ENCODE measurements at places on chromosomes 12 and 14. TPM values are rescaled to one million over a fixed set of nuclear protein-coding genes. Genes with fewer than 3 reads are reported as not detected.

GRCh38 chr12:32230613-32230993, 124.0 kb downstream of the BICD1 start:
- H3K4me3 ChIP-seq = no peak overlapping the region
- DNase-seq = no peak
- H3K27me3 ChIP-seq = no peaks in the 10 kb centered on the region
- no peak overlapping the region for H3K27ac ChIP-seq

Gene CLEC1A
- total RNA-seq = not detected

GRCh38 chr14:89651805-89652204, 234.8 kb upstream of the FOXN3 start:
- H3K4me3 ChIP-seq = no peak overlapping the region
- no peak for DNase-seq
- no peaks in the 10 kb centered on the region for H3K27me3 ChIP-seq
- H3K4me1 ChIP-seq = peaks cover 14% of the 10 kb centered on the region
- no peak overlapping the region for H3K27ac ChIP-seq
- H3K36me3 ChIP-seq = peaks cover 5% of the 10 kb centered on the region

DNA sequence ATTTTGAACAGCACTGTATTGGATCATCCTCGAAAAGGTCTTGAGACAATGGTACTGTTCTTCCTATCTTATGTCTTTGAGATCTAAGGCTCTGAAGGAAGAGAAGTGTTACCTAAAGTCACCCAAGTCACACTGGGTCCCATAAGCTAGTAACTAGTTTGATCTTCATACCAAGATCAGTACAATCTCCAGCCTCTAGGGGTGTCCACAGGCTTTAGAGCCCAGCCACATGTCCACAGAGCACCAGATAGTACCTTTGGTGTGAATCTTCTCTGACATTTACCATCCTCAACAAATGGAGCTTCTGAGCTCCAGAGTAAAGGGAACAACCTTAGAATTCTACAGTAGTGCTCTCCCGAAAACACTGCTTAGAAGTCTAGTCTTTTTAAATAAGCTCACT, 78.7 kb downstream of the KSR2 start:
- no peaks in the 10 kb centered on the region for H3K36me3 ChIP-seq
- H3K27me3 ChIP-seq = peaks cover 24% of the 10 kb centered on the region
- no peak overlapping the region for H3K4me3 ChIP-seq
- H3K27ac ChIP-seq = no peak overlapping the region
- no peaks in the 10 kb centered on the region for H3K4me1 ChIP-seq

Gene ABCD2
- total RNA-seq = 3.1 TPM

DNA sequence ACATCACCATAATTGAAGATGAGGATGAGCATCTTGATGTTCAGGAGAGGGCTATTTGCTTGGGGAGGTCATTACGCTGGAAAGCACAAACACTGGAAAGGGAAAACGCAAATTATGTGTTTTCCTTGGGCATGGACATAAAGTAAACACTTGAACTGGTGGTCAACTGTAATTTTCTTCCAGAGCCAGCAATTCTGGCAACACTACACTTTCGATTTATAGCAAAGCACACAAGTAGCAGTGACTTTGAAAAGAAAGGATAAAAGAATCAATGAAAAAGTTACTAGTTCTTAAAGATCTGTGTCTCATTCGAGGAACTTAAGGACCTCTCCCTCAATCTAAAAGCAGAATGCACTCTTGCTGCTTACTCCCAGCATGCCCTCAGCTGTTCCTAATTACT, 2.2 kb downstream of the CLEC14A start:
- H3K4me1 ChIP-seq = peaks cover 10% of the 10 kb centered on the region
- no peak overlapping the region for H3K27ac ChIP-seq
- H3K27me3 ChIP-seq = peaks cover 52% of the 10 kb centered on the region
- H3K36me3 ChIP-seq = no peaks in the 10 kb centered on the region

GRCh38 chr12:24952389-24952788, 3.5 kb upstream of the BCAT1 start:
- DNase-seq = no peak
- H3K4me1 ChIP-seq = peaks cover 34% of the 10 kb centered on the region
- no peak overlapping the region for H3K4me3 ChIP-seq
- H3K27me3 ChIP-seq = peaks cover 41% of the 10 kb centered on the region
- H3K36me3 ChIP-seq = peaks cover 7% of the 10 kb centered on the region

- no peak overlapping the region for H3K4me3 ChIP-seq
- H3K27me3 ChIP-seq = peaks cover 16% of the 10 kb centered on the region
- no peaks in the 10 kb centered on the region for H3K4me1 ChIP-seq
- no peak overlapping the region for H3K27ac ChIP-seq
- no peak for DNase-seq
- no peaks in the 10 kb centered on the region for H3K36me3 ChIP-seq
Observed at GRCh38 chr12:95763809-95764253, 26.7 kb downstream of the NTN4 start.

DNA sequence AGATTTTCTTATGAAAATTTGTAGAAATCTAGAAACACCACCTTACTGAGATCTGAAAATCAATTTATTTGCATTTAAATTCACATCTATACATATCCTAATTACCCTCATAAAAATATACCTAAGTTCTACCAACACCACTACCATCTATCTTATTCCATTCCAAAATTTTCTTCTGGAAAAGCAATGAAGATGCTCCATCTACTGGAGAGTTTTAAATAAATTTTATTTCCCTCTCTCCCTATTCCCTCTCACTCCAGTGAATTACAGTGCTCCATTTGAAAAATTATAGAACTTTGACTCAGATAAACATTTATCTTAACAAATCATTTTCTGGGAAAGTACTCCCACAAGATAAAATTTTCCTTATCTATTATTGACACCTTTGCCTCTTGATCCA, 2.3 kb upstream of the C14orf39 start:
- DNase-seq = no peak
- H3K27me3 ChIP-seq = peaks cover 13% of the 10 kb centered on the region
- no peak overlapping the region for H3K27ac ChIP-seq
- peaks cover 3% of the 10 kb centered on the region for H3K4me1 ChIP-seq

GRCh38 chr12:54879579-54879978, 25.3 kb downstream of the MUCL1 start:
- H3K4me3 ChIP-seq = no peak overlapping the region
- peaks cover 3% of the 10 kb centered on the region for H3K36me3 ChIP-seq
- no peak for DNase-seq
- H3K4me1 ChIP-seq = peaks cover 8% of the 10 kb centered on the region

DNA sequence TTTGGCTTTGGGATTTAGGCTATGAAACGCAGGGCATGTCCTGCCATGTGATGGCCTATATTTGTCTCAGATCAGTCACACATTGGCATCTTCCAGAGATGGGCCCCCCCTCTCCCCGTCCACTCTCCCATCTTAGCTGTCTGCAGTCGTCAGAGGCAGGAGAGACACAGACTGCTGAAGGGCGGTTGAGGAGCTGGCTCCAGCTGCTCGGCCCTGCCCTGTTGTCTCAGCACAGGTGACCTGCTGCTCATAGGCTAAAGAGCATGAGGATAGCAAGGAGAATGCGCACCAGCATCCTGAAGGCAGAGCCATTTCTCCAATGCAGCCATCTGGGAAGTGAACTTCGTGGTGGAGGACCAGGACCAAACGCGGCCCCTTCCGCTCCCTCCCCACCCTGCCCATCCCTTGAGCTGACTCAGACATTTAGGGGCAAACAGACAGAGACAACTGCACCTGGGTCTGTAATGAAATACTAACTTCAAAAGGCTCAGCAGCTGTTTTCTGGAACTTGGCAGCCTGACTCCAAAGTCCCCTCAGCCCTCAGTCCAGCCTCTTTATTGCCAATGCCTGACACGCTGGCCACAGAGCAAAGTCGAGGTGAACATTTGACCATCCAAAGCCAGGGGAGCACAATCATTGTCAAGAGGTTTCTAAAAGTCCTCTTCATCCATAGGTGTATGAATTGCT, 22.3 kb downstream of the FZD10 start:
- no peak for DNase-seq
- peaks cover 31% of the 10 kb centered on the region for H3K27me3 ChIP-seq
- H3K4me1 ChIP-seq = no peaks in the 10 kb centered on the region
- no peak overlapping the region for H3K4me3 ChIP-seq
- H3K36me3 ChIP-seq = no peaks in the 10 kb centered on the region

GRCh38 chr12:107328442-107329133, 235.2 kb upstream of the CRY1 start:
- H3K27me3 ChIP-seq = no peaks in the 10 kb centered on the region
- H3K27ac ChIP-seq = peak overlapping the region; percentile 74
- peak; percentile 52 for DNase-seq

Gene TAS2R10
- not detected for total RNA-seq

GRCh38 chr12:1594006-1594260, 448 bp downstream of the FBXL14 start:
- no peak overlapping the region for H3K27ac ChIP-seq
- no peaks in the 10 kb centered on the region for H3K27me3 ChIP-seq
- H3K4me3 ChIP-seq = peak overlapping the region; percentile 92
- peaks cover 37% of the 10 kb centered on the region for H3K4me1 ChIP-seq
- no peak for DNase-seq
- H3K36me3 ChIP-seq = peaks cover 20% of the 10 kb centered on the region

Gene SPTB
- total RNA-seq = 0.31 TPM

DNA sequence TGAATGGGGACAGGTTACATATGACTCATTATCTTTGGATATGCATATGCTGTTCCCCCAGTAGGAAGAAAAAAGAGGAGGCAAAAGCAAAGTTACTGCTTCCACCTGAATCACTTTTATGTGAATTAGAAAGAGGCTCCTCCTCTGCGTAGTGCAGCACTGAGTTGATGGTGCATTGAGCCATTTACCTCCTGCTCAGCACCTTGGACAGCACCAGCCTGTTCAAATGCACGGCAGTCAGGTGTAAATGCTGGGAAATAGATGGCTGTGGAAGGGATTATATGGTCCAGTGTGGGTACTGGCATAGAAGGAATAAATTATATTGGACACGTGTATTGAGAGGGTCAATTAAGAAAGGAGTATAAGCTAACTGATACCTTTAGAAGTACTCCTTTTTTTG, 541.9 kb upstream of the SEL1L start:
- no peak overlapping the region for H3K4me3 ChIP-seq
- no peaks in the 10 kb centered on the region for H3K27me3 ChIP-seq
- peak; percentile 1 for DNase-seq
- H3K4me1 ChIP-seq = no peaks in the 10 kb centered on the region
- no peak overlapping the region for H3K27ac ChIP-seq
- no peaks in the 10 kb centered on the region for H3K36me3 ChIP-seq

DNA sequence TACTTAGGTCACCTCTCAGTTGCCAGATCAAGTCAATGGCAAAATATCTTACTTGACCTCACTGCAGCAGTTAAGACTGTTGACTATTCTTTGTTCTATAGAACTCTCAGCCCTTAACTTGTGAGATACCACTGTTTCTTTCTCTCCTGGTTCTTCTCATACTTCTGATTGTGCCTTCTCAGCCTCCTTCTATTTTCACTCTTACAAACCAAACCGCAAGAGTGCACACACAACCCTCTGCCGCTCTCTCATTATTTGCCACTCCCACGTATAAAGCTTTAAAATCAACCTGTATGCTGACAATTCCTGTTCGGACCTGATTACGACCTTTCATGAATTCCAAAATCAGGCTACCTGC, 4.5 kb downstream of the E2F7 start:
- H3K27me3 ChIP-seq = peaks cover 37% of the 10 kb centered on the region
- H3K27ac ChIP-seq = no peak overlapping the region
- peaks cover 5% of the 10 kb centered on the region for H3K4me1 ChIP-seq
- DNase-seq = no peak
- peaks cover 23% of the 10 kb centered on the region for H3K36me3 ChIP-seq

Gene NELL2
- total RNA-seq = 120 TPM

DNA sequence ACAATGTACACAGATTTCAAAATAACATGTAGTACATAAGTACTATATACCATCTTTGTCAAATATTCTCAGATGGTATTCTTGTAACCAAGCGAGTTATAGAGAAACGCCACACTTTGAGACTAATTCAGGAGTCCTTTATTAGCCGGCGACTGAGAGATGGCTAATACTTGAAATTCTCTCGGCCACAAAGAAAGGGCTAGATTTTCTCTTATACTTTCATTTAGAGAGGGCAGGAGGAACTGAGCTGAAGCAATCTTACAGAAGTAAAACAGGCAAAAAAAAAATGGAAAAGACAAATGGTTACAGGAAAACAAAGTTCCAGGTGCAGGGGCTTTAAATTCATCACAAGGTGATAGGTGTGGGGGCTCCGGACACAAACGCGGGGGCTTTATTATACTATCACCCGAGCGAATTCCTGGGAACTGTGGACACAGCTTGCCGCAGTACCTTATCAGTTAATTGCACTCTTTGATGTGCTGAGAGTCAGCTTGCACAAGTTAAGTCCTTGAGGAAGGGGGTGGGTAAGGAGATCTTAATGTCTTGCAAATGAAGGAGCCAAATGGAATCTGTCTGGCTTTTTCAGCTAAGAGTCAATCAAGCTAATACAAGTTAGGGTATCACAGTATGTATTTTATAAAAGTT, 382.3 kb downstream of the KCNH5 start:
- H3K4me3 ChIP-seq = no peak overlapping the region
- H3K4me1 ChIP-seq = no peaks in the 10 kb centered on the region
- H3K36me3 ChIP-seq = no peaks in the 10 kb centered on the region
- H3K27me3 ChIP-seq = peaks cover 3% of the 10 kb centered on the region
- no peak for DNase-seq

- H3K27me3 ChIP-seq = no peaks in the 10 kb centered on the region
- H3K36me3 ChIP-seq = peaks cover 7% of the 10 kb centered on the region
- H3K27ac ChIP-seq = peak overlapping the region; percentile 83
- DNase-seq = no peak
- no peak overlapping the region for H3K4me3 ChIP-seq
Observed at GRCh38 chr12:106249411-106250135, 1.8 kb upstream of the CKAP4 start.

DNA sequence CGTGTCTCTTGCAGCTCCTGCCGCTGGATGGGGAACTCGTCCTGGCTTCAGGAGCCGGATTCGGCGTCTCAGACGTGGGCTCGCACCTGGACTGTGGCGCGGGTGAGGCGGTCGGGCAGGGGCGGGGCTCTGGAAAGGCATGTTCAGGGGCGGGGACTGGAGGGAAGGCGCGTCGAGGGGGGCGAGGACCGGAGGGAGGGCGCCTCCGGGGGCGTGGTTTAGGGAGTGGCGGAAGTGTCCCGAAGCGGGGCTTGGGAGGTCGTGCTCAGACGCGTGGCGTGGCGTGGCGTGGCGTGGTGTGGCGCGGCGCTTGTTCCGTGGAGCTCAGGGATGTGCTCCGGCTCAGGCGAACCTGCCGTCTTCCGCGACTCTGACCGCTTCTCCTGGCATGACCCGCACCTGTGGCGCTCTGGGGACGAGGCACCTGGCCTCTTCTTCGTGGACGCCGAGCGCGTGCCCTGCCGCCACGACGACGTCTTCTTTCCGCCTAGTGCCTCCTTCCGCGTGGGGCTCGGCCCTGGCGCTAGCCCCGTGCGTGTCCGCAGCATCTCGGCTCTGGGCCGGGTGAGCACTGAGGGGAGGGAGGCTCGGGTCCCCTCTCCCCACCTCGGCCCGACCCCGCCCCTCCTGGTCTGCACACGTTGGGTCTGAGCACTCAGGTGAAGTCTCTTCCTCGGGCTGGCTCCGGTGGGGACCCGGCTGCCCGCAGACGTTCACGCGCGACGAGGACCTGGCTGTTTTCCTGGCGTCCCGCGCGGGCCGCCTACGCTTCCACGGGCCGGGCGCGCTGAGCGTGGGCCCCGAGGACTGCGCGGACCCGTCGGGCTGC, 6.2 kb downstream of the AMN start:
- H3K4me3 ChIP-seq = peak overlapping the region; percentile 52
- H3K4me1 ChIP-seq = no peaks in the 10 kb centered on the region
- no peaks in the 10 kb centered on the region for H3K36me3 ChIP-seq
- DNase-seq = peak; percentile 78
- peaks cover 32% of the 10 kb centered on the region for H3K27me3 ChIP-seq

Gene SDSL
- 0.25 TPM for total RNA-seq

All from activated naive CD8-positive, alpha-beta T cell treated with anti-CD3 and anti-CD28 coated beads for 36 hours (primary cell).